ENCODE measurements at places on chromosomes 7 and 10. TPM values are rescaled to one million over a fixed set of nuclear protein-coding genes. Genes with fewer than 3 reads are reported as not detected.

MACROH2A2 gene
- 149 TPM for total RNA-seq

DNA sequence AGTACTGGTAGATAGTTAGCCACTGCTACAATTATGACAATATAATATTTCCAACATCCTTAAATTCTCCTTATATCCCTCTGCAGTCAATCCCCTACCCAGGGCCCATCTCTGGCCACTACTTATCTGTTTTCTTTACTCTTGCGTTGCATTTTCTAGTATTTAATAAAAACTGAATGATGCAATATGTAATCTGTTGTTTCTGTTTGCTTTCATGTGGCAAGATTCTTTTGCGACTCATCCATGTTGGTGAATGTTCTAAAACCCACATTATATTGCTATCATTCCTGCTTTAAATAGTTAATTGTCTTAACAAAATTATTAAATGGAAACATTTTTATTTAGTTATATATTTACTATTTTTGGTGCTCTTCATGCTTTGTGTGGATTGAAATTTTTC, 338.5 kb downstream of the MDFIC start:
- H3K4me1 ChIP-seq = no peaks in the 10 kb centered on the region
- H3K27ac ChIP-seq = no peak overlapping the region
- no peak overlapping the region for H3K4me3 ChIP-seq
- H3K27me3 ChIP-seq = no peaks in the 10 kb centered on the region
- DNase-seq = no peak

MASTL gene
- total RNA-seq = 35.0 TPM

JCAD gene
- total RNA-seq = 0.61 TPM

- no peak for DNase-seq
- H3K27ac ChIP-seq = no peak overlapping the region
- H3K27me3 ChIP-seq = no peaks in the 10 kb centered on the region
These were observed 68.7 kb downstream of the ST7 start for GRCh38 chr7:117021986-117022385.

DNA sequence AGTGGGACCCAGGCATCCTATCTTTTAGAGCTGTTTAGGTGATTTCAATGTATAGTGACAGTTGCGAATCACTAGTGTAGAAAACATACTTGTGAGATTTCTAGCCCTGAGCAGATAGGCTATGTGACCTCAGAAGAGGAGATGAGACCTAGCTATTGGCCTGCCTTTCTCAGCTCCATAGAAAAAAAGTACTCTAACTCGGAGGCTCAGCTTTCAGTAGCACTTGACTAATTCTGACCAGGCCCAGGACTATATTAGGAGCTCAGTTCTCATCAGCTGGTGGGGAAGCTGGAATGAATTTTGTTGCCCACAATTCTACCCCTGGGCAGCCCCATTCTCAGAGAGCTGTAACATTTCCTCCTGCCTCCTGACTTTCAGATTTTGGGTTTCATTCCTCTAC, 179.9 kb upstream of the NAMPT start:
- H3K27ac ChIP-seq = no peak overlapping the region
- H3K36me3 ChIP-seq = no peaks in the 10 kb centered on the region
- no peak for DNase-seq

GRCh38 chr7:50366311-50366710, 61.8 kb downstream of the IKZF1 start:
- peaks cover 6% of the 10 kb centered on the region for H3K36me3 ChIP-seq
- H3K4me3 ChIP-seq = no peak overlapping the region
- no peaks in the 10 kb centered on the region for H3K27me3 ChIP-seq
- H3K4me1 ChIP-seq = no peaks in the 10 kb centered on the region
- no peak overlapping the region for H3K27ac ChIP-seq
- no peak for DNase-seq

TMUB1 gene
- total RNA-seq = 44.9 TPM

Data from neural crest cell (in vitro differentiated cells).